ENCODE measurements at places on chromosomes 6 and 20.

- no peak for DNase-seq
These were observed 122.9 kb upstream of the SLC22A23 start for GRCh38 chr6:3579652-3580175.

DNA sequence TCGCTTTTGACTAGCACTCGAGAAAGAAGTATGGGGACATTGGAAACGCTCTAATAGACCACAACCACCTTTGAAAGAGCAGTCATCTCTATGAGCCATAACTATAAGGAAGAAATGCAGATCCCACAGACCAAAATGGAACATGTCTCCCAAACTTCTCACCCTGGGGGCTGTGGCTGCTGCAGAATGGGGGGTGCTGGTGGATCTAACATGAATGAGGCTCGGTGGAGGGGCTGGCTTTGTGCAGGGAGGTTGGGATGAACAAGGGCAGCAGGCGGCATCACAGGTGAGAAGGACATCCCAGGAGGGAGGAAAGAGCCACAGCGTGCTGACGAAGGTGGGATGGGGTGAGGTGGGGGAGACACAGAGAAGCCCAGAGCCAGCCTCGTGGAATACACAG, 10.5 kb upstream of the CCR6 start:
- DNase-seq = no peak

- no peak for DNase-seq
These were observed 646 bp downstream of the HEY2 start for GRCh38 chr6:125749865-125750691.

- no peak for DNase-seq
These were observed 47.4 kb downstream of the BMP5 start for GRCh38 chr6:55827818-55828522.

- DNase-seq = no peak
These were observed 206.2 kb upstream of the MYLIP start for GRCh38 chr6:15922510-15923250.

DNA sequence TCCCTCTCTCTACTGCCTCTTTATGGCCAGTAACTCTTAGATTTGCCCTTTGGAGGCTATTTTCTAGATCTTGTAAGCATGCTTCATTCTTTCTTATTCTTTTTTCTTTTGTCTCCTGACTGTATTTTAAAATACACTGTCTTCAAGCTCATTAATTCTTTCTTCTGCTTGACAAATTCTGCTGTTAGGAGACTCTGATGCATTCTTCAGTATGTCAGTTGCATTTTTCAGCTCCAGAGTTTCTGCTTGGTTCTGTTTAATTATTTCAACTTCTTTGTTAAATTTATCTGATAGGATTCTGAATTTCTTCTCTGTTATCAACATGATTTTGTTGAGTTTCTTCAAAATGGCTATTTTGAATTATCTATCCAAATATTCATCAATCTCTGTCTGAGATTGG, 25.0 kb upstream of the SDCBP2 start:
- no peak for DNase-seq

- DNase-seq = no peak
These were observed 19.9 kb upstream of the NANP start for GRCh38 chr20:25643716-25644115.

- no peak for DNase-seq
These were observed 178.3 kb downstream of the CARMIL1 start for GRCh38 chr6:25457516-25457915.

DNA sequence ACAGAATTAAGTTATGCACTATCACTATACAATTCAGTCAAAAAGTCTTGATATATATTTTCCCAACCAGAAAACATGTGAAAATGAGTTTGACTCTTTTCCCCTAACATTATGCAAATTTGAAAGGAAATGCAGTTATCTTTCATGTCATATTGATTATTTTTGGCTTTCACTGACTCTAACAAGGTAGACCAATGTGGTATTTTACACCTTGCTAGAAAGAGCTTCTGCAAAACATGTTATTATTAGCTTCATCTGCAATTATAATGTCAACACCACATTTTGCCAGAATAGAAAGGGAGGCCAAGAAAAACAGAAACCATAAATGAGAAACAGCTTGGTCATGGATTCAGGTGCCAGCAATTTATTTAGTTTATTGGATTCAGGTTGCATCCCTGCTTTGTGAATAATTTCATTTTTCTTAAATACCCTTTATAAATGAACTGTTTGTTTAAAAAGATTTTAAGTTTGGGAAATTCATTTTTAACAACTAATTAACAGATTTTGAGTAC, 226.1 kb upstream of the GJE1 start:
- no peak for DNase-seq

- DNase-seq = no peak
These were observed 91.9 kb downstream of the TNFAIP3 start for GRCh38 chr6:137958811-137959565.

GRCh38 chr20:49501917-49502316, 19.4 kb upstream of the KCNB1 start:
- no peak for DNase-seq

- no peak for DNase-seq
These were observed 72.4 kb downstream of the GPX5 start for GRCh38 chr6:28597924-28598722.

- DNase-seq = no peak
These were observed 52.0 kb upstream of the GATA5 start for GRCh38 chr20:62527781-62528180.

GRCh38 chr6:163729127-163729872, 314.8 kb downstream of the QKI start:
- DNase-seq = no peak

GRCh38 chr6:153368131-153368530, 237.0 kb upstream of the RGS17 start:
- DNase-seq = no peak

All from stimulated activated CD4-positive, alpha-beta T cell treated with anti-CD3 and anti-CD28 coated beads, Interleukin-2, amount 100 ng/mL, for 4 hours (primary cell).